CD8-positive, alpha-beta memory T cell (primary cell): ENCODE measurements at places on chromosomes 2 and 18.

GRCh38 chr2:48265169-48266030 lies 264.6 kb upstream of the STON1 start:
- no peak for DNase-seq

GRCh38 chr2:156728328-156728727 lies 292.1 kb downstream of the GPD2 start:
- no peak for DNase-seq

DNA sequence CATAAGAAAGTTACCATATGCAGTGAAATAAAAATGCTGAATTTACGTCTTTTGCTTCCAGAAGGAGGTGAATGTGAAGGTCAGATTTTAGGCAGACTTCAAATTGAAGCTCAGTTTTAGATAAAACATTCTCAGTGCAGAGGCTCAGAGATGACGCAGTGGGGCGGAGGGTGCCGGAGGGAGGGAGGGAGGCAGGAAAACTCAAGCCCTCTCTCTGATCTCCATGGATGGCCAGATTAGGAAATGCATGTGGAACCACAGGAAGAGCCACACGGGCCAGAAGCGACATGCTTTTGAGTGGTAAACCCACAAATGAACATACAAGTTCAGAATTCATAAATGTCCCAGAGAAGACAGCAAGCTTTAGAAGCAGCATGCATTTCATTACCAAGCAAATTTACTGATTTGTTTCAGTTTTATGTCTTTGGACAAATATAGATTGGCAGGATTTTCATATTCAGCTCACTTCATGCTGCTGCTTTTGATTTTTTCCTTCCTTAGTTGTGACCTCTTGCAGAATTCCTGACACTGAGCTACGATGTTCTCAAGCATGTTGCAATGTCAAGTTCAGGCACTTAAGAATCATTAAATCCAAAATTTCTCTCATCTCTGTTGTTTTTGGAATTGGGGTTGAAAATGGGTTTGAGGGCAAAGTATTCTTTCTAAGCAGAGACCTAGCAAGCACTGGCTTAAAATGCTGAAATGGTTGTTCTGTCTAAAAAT lies 29.7 kb upstream of the APCDD1 start:
- DNase-seq: no peak

- DNase-seq: no peak
Observed at GRCh38 chr2:197911667-197912066, 107.3 kb downstream of the PLCL1 start.

GRCh38 chr2:188892636-188893035 lies 81.5 kb upstream of the COL3A1 start:
- no peak for DNase-seq

DNA sequence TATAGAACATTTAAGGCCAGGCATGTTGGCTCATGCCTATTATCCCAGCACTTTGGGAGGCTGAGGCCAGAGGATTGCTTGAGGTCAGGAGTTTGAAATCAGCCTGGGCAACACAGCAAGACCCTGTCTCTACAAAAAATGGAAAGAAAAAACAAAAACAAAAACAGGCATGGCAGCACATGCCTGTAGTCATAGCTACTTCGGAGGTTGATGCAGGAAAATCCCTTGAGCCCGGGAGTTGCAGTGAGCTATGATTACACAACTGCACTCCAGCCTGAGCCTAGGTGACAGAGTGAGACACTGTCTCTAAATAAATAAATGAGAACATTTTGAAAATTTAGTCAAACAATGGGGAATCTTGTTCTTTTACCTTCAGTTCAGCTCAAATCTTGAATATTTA lies 12.1 kb upstream of the YES1 start:
- DNase-seq: no peak

GRCh38 chr2:46097714-46098480 lies 199.3 kb upstream of the EPAS1 start:
- DNase-seq: no peak

DNA sequence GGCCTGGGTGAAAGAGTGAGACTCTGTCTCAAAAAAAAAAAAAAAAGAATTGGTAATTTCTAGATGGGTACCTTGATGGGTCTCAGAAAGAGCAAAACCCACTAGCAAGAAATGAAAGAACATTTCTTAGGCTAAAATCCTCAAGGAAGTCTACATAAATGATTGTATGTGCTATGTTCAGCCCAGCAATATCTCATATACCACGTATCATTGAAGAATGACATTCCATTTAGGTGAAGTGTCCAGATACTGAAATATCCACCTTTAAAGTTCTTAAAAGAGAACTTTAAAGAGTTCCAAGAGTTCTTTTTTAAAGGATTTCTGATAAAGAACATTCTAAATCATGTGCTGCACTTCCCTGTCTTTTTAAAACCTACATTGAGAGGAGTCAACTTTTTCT lies 19.2 kb downstream of the NRP2 start:
- DNase-seq: no peak
